Thymus (tissue), 14 donors: ENCODE measurements at places on chromosomes 3 and 15. TPM values are rescaled to one million over a fixed set of nuclear protein-coding genes. Genes with fewer than 3 reads are reported as not detected.

GRCh38 chr3:134693226-134693625, 42.4 kb upstream of the KY start:
- no peak for DNase-seq
- H3K4me1 ChIP-seq, result peaks cover 3% of the 10 kb centered on the region

- no peak overlapping the region for H3K4me3 ChIP-seq
- no peaks in the 10 kb centered on the region for H3K4me1 ChIP-seq
- no peaks in the 10 kb centered on the region for H3K27me3 ChIP-seq
- no peak overlapping the region for H3K27ac ChIP-seq
These were observed 79.5 kb upstream of the PXYLP1 start for GRCh38 chr3:141152130-141152529.

- H3K36me3 ChIP-seq, result no peaks in the 10 kb centered on the region
- no peak overlapping the region for H3K4me3 ChIP-seq
- no peaks in the 10 kb centered on the region for H3K27me3 ChIP-seq
- no peak for DNase-seq
These were observed 350.4 kb upstream of the SEMA6D start for GRCh38 chr15:47366884-47367283.

DNA sequence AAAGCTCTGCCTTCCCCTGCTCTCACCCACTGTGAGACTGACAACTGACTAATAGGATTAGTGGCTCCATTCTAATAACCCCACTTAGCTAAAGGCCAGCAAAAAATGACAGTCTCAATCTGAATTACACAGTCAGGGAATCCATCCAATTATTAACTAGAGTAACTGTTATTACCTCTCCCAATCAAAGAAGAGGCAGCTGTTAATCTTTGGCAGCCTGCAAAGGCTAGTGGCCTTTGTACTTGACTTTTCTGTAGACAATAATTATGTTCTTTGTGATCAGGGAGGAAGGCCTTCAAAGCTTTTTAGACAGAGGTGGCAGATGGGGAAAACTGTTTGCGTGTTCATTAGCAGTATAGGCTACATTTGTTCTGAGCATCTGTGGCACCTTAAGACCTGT, 177.7 kb downstream of the ISL2 start:
- no peaks in the 10 kb centered on the region for H3K4me1 ChIP-seq
- H3K27ac ChIP-seq, result no peak overlapping the region
- DNase-seq, result no peak
- no peak overlapping the region for H3K4me3 ChIP-seq
- H3K27me3 ChIP-seq, result no peaks in the 10 kb centered on the region

GRCh38 chr3:99400352-99400751, 238.0 kb upstream of the COL8A1 start:
- H3K4me1 ChIP-seq, result no peaks in the 10 kb centered on the region
- no peak overlapping the region for H3K27ac ChIP-seq
- no peaks in the 10 kb centered on the region for H3K27me3 ChIP-seq
- no peak for DNase-seq

DNA sequence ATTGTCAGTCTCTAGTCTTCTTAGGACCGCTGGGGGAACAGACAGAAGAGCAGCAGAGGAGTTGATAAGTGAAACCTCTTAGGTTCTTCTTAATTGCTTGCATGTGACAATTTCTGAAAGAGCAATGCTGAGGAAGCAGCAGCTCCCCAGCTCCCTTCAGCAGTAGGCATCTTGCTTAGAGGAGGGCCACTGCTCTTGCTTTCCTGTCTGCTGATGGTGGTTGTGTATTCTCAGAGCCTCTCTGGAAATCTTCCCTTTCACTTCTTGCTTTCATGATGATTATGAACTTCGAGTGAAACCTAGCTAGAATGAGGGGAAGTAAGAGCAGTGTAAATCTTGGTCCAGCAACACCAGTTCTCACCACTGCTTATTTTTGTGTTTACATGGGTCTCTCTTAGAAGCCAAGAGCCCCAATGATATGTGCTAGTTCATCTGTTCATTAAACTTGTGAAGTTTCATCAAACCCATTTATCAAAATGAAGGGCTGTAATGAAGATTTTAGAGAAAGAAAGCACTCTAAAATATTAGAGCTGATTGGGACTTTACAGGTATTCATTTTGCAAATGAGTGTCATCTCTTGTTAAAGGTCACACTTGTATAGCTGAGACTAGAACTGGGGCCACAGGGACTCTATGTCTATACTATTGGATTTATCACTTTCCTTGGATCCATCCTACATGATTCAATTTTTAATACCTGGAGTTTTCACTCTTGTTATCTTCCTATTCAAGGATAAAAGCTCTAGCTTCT, 246.7 kb downstream of the LPP start:
- H3K36me3 ChIP-seq, result no peaks in the 10 kb centered on the region
- H3K4me1 ChIP-seq, result peaks cover 2% of the 10 kb centered on the region
- no peak overlapping the region for H3K27ac ChIP-seq
- H3K27me3 ChIP-seq, result no peaks in the 10 kb centered on the region

DNA sequence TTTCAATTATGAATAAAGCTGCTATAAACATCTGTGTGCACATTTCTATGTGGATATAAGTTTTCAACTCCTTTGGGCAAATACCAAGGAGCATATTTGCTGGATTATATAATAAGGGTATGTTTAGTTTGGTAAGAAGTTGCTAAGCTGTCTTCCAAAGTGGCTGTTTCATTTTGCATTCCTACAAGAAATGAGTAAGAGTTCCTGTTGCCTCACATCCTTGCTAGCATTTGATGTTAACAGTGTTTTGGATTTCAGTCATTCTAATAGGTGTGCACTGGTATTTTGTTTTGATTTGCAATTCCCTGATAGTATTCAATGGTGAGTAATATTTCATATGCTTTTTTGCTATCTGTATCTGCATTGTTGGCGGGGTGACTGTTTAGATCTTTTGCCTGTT, 120.7 kb upstream of the MDFIC2 start:
- H3K4me1 ChIP-seq, result no peaks in the 10 kb centered on the region
- H3K27ac ChIP-seq, result no peak overlapping the region
- no peaks in the 10 kb centered on the region for H3K27me3 ChIP-seq
- DNase-seq, result no peak
- H3K4me3 ChIP-seq, result no peak overlapping the region
- H3K36me3 ChIP-seq, result no peaks in the 10 kb centered on the region

- H3K4me1 ChIP-seq, result peaks cover 3% of the 10 kb centered on the region
- no peak for DNase-seq
These were observed 286.5 kb downstream of the LPP start for GRCh38 chr3:188440340-188440972.

Gene PRR20G
- 0.27 TPM for polyA plus RNA-seq
